B cell (primary cell): ENCODE measurements at places on chromosomes 1 and 21. TPM values are rescaled to one million over a fixed set of nuclear protein-coding genes. Genes with fewer than 3 reads are reported as not detected.

Gene FCRL1
- 860 and 953 TPM in 2 replicates for polyA plus RNA-seq

Gene INSRR
- not detected in 2 replicates for polyA plus RNA-seq

Gene FNDC5
- polyA plus RNA-seq = 2.0 and 2.1 TPM in 2 replicates

Gene CA6
- polyA plus RNA-seq = 0.36 TPM in 1 of 2 replicates, not detected in the other

Gene CAPN8
- polyA plus RNA-seq = 0.52 TPM in 1 of 2 replicates, not detected in the other

Gene VASH2
- polyA plus RNA-seq = 0.06 and 0.09 TPM in 2 replicates

Gene NRAS
- polyA plus RNA-seq = 9.8 and 27.8 TPM in 2 replicates

Gene OPTC
- polyA plus RNA-seq = not detected in 2 replicates

Gene SLC6A17
- polyA plus RNA-seq = not detected in 2 replicates

Gene GCSAML
- polyA plus RNA-seq = 0.04 TPM in 1 of 2 replicates, not detected in the other

Gene CDC7
- 3.9 and 4.6 TPM in 2 replicates for polyA plus RNA-seq
